ENCODE measurements at places on chromosomes 4 and X.

DNA sequence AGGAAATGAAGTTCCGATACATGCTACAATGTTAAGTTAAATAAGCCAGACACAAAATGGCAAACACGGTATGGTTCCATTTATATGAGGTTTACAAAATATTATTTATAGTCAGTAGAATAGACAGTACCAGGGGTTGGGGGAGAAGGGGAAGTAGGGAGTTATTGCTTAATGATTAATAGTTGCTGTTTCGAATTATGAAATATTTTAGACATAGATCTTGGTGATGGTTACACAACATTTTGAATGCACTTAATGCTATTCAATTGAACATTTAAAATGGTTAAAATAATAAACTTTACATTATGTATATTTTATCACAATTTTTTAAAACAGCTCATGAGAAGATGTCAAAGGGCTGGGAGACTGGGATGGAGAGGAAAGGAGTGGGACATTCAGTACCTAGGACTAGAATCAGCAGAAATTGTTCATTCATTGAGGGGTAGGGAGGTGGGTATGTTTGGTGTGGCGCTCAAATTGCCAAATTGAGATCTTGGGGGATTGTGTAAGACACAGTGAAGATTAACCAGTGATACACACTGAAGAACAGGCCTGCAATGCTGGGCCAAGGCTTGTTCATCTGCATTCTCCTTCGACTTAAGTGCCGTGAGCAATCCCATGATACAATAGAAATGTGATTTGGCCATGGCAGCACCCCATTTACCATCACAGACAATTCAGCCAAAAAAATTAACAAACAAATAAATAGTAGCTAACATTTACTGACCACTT is 165.6 kb upstream of the GALNT7 start:
- no peak for DNase-seq

- no peak for DNase-seq
Measured at GRCh38 chr4:94127707-94128328, 79.8 kb upstream of the SMARCAD1 start.

GRCh38 chrX:132435222-132435621 is 53.6 kb downstream of the MBNL3 start:
- no peak for DNase-seq

- DNase-seq = no peak
Measured at GRCh38 chr4:153058671-153059060, 122.5 kb downstream of the FHDC1 start.

GRCh38 chrX:2862404-2862803 is 33.7 kb downstream of the GYG2 start:
- DNase-seq = no peak

Data from activated gamma-delta T cell treated with Interleukin-2 at 50 U/mL for 16 hours (primary cell).